ENCODE measurements at places on chromosomes 7 and 10.

GRCh38 chr7:24477398-24478136 is 95.7 kb upstream of the PALS2 start:
- no peak for DNase-seq

DNA sequence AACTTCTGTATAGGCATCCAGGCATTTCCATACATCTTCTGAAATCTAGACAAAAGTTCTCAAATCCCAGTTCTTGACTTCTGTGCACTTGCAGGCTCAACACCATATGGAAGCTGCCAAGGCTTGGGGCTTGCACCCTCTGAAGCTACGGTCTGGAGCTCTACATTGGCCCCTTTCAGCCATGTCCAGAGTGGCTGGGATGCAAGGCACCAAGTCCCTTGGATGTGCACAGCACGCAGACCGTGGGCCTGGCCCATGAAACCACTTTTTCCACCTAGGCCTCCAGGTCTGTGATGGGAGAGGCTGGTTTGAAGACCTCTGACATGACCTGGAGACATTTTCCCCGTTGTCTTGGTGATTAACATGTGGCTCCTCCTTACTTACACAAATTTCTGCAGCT is 1645.1 kb downstream of the REEP3 start:
- DNase-seq = no peak

GRCh38 chr10:3887885-3888476 is 103.0 kb upstream of the KLF6 start:
- DNase-seq = peak; percentile 92

DNA sequence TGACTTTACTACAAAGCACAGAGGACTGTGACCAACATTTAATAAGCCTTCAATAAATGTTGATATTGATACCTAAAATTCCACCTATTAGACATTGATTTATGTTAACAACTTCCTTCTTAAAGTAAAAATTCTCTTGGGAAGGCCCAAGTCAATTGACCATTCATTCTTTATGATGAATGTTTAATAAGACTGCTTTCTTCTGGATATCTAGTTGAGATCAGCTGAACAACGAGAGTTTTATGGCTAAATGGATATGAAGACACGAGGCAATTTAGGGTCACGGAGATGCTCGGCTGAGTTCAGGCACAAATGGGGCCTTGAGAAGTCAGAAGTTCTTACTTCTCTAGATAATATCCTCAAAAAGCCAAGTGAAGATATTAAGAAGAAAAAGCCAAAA is 258.8 kb downstream of the FRMD4A start:
- DNase-seq = no peak

- DNase-seq = no peak
Measured at GRCh38 chr7:128935342-128935730, 2.4 kb upstream of the IRF5 start.

- DNase-seq = no peak
Measured at GRCh38 chr10:88086187-88086960, 222.9 kb downstream of the PTEN start.

DNA sequence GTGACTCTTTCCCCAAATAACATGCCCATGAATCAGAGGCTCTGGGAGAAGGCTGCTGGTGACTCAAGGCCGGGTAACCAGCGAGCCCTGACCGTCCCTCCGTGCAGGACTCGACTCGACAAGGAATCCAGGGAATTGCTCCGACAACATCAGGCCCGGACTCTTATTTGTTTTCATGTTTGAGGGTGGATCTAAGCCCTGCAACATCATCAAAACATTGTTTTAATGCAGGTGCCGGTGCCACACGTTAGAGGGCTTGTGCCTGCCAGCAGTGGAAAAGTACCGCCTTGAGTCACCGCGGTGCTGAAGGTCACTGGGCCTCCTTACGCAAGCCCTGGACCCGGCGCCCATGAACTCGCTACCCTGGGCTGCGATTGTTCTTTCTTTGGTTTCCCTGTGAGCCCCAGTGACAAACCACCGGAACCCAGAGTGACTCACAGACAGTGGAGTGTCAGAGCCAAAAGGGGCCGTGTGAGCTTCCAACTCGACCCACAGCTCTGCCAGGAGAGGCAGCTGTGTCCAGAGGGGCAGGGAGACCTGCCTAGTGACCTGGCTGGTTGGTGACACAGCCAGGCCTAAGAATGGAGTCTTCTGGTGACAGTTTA is 139.4 kb upstream of the SHH start:
- no peak for DNase-seq

- DNase-seq = no peak
Measured at GRCh38 chr10:123017421-123018165, 8.8 kb downstream of the ACADSB start.

DNA sequence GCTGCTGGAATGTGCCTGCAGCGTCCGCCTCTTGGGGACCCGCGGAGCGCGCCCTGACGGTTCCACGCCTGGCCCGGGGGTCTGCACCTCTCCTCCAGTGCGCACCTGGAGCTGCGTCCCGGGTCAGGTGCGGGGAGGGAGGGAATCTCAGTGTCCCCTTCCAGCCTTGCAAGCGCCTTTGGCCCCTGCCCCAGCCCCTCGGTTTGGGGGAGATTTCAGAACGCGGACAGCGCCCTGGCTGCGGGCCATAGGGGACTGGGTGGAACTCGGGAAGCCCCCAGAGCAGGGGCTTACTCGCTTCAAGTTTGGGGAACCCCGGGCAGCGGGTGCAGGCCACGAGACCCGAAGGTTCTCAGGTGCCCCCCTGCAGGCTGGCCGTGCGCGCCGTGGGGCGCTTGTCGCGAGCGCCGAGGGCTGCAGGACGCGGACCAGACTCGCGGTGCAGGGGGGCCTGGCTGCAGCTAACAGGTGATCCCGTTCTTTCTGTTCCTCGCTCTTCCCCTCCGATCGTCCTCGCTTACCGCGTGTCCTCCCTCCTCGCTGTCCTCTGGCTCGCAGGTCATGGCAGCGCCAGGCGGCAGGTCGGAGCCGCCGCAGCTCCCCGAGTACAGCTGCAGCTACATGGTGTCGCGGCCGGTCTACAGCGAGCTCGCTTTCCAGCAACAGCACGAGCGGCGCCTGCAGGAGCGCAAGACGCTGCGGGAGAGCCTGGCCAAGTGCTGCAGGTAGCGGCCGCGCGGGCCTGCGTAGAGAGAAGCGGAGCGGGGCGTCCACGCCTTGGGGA is 645 bp downstream of the SLC26A4 start:
- DNase-seq = no peak

DNA sequence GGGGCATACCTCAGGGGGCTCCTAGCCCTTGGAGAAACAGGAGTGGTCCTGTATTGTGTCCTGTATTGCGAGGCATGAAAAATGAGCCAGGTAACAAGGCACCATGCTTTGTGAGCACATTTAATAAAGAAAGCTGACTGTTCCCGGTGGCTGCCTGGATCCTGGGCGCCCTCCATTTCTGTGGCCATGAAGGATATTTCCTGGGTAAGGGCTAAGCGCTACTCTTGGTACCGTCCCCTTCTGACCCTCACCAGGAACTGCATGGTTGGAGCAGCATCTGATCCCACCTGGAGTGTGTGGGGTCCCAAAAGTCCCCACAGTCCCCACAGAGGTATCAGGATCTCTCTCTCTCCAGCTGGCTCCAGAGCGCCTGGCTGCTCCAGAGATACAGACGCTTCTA is 139.5 kb downstream of the MAPK8 start:
- no peak for DNase-seq

DNA sequence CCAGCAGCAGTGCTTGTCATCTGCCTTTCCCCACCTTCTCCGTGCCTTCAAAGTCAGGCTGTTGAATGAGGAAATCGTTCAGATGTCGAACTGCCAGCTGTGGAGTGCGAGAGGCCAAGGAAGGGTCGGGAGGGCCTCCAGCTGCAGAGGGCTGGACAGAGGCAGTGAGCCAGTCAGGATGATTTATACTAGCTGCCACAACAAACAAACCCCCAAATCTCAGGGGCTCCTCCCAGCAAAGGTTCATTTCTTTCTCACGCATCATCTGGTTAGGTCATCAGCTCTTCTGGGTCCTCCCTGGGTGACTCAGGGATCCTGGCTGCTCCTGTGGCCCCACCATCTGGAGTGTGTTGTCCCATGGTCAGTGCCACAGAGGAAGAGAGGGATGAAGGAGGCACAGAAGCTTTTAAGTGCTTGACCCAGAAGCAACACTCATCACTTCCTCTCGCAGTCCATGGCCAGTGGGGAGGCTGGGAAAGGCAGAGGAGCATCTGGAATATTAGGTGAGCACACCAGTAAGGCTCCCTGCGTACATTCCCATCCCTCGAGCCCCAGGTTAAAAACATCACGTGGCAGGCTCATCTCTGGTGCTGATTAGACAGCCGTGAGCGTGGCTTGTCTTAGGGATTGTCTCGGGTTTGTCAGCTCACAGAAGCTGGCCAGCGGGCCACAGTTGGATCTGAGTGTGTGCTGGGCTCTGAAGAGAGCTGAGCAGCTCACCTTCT is 140.7 kb downstream of the RGS10 start:
- no peak for DNase-seq

DNA sequence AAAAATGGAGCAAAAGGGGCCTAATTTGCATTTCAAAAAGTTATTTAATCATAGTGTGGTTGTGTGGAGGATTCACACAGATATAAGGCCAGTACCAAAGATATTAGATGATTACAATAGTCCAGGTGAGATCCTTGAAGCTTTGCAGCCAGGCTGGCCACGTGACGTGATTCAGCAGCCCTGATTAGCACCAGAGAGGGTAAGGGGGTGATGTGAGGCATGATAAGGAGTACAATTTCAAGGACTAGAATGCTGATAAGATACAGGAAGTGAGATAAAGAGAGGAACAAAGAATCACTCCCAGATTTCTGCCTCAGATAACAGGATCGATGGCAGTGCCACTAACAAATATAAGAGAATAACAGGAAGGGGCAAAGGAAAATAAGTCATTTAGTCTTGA is 108.4 kb upstream of the PALS2 start:
- no peak for DNase-seq

DNA sequence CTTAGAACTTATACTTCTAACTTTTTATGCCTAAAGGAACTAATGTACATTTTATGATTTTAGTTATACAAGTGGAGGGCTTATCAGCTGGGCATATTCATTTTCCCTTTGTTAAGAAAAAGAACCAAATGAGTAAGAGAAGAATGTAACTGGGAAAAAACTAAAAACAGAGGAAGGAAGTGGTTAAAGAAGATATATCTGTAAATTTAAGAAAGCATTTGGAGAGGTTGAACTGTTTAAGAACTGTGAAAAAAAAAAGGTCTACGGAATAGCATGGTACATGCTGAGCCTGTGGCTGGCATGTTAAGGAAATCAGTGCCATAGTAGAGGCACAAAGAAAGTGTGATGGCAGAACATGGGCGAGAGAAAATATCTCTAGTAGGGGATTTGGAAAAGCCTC is 6.2 kb downstream of the MDFIC start:
- no peak for DNase-seq

DNA sequence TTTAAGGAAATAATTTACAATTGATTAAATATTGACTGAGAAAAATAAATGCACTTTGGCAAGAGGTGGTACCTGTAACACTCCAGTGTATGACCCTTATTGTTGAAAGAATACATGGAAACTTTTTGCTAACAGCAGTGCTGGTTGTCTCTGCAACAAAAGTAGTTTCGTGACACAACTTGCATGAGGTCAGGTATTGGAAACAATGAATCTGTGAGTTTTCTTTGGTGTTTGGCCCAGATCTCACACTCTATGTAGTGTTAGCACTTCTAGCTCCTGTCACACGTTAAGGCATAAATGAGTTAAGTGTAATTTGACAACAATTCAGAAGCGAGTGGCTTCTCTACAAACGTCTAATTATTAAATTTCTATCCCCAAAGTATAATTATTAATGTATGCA is 137.7 kb upstream of the MDFIC start:
- no peak for DNase-seq

DNA sequence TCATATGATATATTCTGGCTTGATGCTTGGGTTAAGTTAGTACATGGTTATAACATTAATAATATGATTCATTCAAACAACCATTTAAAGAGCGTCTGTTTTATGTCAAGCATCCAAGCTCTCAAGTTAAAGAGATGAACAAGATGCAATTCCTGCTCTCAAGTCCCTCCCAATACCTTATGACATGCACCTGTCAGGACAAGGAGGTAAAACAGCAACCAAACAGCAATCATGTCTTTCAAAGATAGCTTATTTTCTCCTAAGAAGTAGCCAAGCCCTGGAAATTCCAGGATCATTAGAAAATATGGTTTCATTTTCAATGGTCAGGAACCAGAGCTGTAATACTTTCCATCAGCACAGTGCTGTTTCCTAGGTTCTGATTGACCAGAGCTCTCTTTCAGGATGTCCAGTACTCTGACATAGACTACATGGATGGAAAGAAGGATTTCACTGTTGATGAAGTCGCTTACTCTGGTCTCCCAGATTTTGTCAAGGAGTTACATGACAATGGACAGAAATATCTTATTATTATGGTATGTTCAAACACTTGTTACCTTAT is 29.0 kb downstream of the MGAM2 start:
- DNase-seq = no peak

GRCh38 chr10:63633677-63634487 is 112.7 kb downstream of the REEP3 start:
- no peak for DNase-seq

- peak; percentile 12 for DNase-seq
Measured at GRCh38 chr10:97069576-97070362, 116.0 kb downstream of the SLIT1 start.

- no peak for DNase-seq
Measured at GRCh38 chr7:116356979-116357378, 142.6 kb upstream of the CAV2 start.

GRCh38 chr10:63137306-63137705 is 4.2 kb downstream of the NRBF2 start:
- no peak for DNase-seq

DNA sequence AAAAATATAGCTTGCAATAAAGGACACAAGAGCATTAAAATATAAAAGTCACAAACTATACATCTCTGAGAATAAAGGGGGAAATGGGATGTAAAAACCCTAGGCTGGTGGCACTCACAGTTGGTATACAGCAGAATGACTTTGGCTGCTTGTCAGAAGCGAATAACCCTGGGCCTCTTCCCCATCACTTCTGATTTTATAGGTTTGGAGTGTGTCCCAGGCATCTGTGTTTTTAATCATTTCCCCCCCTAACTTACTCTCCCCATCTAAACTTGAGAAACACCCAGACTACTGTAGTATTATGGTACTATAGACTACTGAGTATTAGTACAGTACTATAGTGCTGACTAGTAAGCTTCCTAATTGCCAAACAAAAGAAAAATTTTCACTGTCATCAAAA is 1.8 kb upstream of the RPA3 start:
- DNase-seq = no peak

GRCh38 chr7:156456032-156456431 is 184.5 kb upstream of the RNF32 start:
- no peak for DNase-seq

- no peak for DNase-seq
Measured at GRCh38 chr10:62582101-62582705, 208.0 kb downstream of the ZNF365 start.

All from bone marrow (tissue), 2 donors.